ENCODE measurements at places on chromosomes 4 and X.

- no peak for DNase-seq
Measured at GRCh38 chr4:77177199-77177598, 20.2 kb downstream of the CCNG2 start.

DNA sequence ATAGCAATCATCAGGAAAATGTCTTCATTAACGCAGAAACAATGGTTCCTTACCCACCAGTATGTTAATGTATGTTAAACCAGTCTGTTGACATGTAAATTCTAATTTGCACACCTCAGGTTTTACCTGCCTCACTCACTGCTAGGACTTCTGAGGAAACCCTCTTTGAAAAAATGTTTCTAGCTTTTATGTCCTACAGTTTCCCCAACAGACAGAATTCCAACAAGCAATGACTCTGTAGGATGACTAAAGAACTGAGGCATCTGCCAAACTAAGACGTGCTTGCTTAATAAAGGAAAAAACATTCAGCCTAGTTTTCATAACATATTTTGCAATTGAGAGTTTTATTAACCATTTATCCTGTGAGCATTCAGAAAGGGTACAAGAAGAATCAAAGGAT lies 20.6 kb upstream of the SOX3 start:
- peak; percentile 29 for DNase-seq

- peak; percentile 37 for DNase-seq
Measured at GRCh38 chr4:110275871-110276270, 77.5 kb upstream of the ELOVL6 start.

DNA sequence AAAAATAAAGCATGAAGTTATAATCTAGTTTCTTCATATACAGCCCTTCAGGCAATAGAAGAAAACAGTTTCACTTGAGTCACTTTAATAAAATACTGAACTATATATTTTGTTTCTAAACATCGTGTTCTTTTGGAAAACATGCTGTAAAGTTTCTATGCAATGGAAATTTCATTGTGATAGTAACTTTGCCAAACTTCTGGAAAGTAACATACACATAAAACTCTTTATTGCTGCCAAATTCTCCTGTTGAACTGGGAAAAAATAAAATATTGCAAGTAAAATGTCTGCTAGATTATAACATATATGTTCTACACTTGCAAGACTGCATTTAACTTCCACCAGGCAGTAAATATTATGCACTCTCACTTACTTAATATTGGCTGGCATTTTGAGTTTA lies 635.4 kb downstream of the SPRY1 start:
- DNase-seq = no peak

- DNase-seq = no peak
Measured at GRCh38 chrX:108132876-108133275, 41.3 kb downstream of the ATG4A start.

- DNase-seq = no peak
Measured at GRCh38 chr4:123446865-123447474, 50.4 kb downstream of the SPRY1 start.

GRCh38 chrX:131918839-131919238 lies 104.3 kb upstream of the STK26 start:
- no peak for DNase-seq

GRCh38 chrX:35458142-35458541 lies 340.0 kb upstream of the MAGEB16 start:
- DNase-seq = no peak

DNA sequence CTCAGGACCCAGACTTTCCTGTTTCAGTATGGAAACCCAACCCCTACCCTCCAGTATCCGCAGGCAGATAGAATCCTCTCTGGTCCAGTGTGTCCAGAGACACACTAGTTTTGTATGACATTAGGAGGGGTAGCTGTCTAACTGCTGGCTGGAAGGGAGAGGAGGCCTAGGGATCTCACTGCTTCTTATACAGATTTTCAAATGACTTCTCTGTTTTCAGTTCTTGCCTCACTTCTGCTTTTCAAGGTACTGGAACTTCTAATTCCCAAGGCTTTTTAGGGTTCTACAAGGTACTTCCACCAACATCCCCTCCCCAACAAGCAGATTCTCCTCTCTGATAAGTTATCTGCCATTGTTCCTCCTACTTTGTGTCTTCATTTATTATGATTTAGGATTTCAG lies 6.1 kb downstream of the SGCB start:
- DNase-seq = no peak

DNA sequence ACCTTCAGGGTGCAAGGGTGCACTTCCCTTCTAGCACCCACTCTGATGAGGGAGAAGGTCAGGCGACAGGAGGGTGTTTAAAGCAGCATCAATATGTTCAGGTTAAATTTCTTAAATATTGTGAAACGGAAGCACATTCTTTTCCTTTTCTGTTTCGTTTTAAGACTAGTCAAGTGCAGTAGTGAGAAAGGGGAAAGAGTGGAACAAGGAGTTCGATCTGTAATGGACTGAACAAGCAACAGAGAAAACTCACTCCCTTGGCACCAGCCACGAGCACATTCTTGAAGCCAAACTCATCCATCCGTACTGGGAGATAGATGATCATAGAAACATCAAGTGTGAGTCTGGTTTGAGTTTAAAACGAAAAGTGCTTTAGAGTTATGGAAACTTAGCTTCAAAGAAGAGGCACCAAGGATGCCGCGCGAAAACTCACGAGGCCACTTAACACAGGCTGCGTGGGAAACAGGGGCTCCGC lies 815 bp downstream of the FAM53A start:
- DNase-seq = peak; percentile 72

GRCh38 chr4:26028793-26029567 lies 115.0 kb downstream of the SMIM20 start:
- peak; percentile 27 for DNase-seq

- DNase-seq = no peak
Measured at GRCh38 chr4:151431728-151432127, 22.8 kb downstream of the FHIP1A start.

DNA sequence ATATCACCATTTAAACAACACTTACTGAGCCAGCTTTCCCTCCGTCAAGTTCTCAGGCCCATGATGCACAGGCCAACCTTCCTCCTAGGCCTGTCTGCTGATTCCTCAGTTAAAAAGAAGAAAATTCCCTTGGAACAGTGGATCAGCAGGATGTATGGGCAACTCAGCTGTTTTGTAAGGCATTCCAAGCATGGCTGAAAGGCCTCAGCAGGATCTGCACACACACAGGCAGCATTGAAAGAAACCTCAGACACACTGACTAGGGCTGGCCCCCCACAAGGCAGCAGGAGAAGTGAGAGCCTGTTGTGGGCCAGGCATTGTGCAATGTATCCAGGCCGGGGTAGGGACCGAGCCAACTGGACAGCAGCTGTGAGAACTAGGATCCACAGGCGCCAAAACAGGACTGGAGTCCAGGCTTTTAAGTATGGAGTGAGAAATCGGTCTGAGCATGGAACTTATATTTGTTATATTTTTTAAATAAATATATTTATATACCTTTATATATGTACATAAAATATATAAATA lies 171.4 kb downstream of the NWD2 start:
- DNase-seq = no peak

- no peak for DNase-seq
Measured at GRCh38 chr4:107863850-107864371, 39.2 kb downstream of the SGMS2 start.

GRCh38 chrX:19545651-19546050 lies 30.3 kb upstream of the MAP3K15 start:
- no peak for DNase-seq

DNA sequence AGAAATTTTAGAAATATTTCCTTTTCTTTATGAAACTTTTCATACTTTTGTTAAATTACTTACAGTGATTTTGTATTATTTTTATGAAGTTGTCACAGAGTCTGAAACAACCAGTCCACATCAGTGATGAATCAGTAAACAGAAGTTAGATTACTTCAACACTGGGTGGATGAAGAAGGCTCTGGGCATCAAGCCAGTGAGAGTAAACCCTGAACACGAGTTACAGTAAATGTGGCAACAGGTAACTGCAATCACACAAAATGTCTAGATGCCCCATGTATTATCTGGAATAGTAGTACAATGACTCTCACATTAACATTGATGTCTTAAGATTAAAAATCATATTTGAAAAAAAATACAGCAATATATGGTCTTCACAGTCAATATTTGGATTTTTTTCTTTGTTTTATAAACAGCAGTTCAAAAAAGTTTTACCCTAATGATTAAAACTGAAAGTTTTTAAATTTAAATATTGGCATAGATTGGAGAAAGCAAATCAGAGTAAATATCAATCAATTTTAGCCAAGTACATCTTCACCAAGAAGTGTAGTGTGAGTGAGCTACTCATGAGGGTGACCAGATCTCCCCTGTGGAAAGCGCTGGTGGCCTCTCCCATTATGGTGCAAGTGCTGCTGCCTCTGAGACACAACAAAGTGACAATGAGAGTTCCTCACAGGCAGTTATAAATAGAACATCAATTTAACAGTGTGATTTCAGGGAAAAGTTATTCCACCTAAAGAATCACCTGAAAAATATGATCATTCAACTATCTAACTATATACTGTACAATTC lies 63.2 kb upstream of the UGT2B7 start:
- DNase-seq = no peak

DNA sequence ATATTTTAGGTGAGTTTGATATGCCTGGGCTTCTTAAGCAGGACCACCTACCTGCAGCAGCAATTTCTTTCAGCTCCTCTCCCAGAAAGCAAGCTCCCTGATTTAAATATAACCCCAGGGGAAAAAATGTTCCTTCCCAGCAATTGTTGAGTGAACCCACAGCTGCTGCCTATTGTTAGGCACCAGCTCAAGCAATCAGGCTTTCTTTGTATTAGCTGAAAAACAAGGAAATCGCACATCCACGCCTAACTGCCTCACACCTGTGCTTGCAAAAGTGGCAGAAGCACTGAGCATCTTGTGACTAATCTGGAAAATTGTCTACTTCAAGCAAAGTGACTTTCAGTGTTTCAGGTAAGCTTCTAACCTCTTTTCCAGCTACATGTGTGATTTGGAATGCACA lies 432.2 kb downstream of the SMARCA1 start:
- no peak for DNase-seq

DNA sequence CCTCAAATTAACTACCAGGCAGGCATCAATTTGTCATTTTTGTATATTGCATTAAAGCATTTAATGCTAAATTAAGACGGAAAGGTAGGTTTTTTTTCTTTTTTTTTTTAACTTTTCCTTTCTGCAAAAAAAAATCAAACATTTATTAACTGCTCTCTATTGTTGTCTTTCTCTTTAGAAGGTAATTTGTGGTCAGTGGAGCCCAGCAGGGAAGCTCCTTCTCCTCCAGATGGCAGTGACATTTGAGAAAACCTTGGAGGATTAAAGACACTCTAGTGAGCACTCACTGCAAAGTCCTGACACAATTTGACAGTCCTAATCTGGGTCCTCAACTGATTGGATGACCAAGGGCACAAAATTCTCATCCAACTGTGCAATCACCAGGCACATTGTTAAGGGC lies 102.4 kb downstream of the SLIT2 start:
- no peak for DNase-seq

Data from fibroblast of skin of left biceps (primary cell).